ENCODE measurements at places on chromosomes 4 and X.

DNA sequence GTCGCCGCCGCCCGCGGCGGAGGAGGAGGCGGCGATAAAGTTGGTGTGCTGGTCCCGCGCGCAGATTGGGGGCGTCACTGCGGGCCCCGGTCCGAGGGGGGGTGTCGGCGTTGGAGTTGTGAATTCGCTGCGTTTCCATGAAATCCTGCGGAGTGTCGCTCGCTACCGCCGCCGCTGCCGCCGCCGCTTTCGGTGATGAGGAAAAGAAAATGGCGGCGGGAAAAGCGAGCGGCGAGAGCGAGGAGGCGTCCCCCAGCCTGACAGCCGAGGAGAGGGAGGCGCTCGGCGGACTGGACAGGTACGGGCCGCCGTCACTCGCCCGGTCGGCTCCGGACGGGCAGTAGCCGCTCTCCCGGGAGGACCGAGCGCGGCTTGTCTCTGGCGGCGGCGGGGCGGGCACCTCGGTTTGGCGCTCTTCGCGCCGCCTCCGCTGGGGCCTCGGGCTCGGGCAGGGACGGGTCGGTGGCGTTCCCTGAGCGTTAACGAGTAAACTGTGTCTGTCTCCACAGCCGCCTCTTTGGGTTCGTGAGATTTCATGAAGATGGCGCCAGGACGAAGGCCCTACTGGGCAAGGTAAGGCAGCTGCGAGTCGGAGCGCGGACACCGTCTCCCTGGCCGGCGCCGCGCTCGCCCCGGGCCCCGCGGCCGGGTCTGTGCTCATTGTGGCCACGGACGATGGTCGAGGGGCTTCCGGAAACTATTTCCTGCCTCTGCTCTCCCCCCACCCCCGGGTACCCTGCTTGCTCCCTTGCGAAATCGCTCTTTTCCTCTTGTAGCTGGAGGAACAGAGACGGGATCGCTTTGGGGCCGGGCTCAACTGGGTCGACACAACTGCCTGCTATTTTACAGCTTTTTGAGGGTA lies 658 bp downstream of the KDM6A start:
- DNase-seq: no peak

DNA sequence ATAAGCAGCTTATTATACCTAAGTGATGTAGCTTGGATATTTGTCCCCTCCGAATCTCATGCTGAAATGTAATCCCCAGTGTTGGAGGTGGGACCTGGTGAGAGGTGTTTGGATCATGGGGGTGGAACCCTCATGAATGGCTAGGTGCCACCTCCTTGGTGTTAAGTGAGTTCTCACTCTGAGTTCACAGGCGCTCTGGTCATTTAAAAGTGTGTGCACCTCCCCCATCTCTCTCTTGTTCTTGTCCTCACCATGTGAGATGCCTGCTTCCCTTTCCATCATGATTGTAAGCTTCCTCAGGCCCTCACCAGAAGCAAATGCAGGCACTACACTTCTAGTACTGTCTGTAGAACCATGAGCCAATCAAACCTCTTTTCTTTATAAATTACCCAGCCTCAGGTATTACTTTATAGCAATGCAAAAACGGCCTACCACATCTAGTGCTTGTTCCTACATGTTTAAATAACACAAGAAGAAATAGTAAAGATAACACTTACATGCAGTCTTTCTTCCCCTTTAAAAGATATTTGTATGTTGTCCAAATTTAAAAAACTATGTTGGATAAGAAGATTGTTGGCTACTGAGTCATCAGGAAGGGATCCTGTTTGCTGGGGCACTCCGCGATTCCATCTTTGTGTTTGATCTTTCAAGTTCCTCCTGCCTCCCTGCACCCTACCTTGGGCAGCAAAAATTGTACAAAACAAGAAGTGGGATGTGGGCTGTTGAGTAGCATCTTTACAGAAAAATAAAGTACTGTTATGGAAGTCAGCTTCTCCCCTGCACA lies 29.7 kb downstream of the PPP1R2C start:
- no peak for DNase-seq

- DNase-seq: no peak
Measured at GRCh38 chr4:161792991-161793390, 370.8 kb downstream of the FSTL5 start.

DNA sequence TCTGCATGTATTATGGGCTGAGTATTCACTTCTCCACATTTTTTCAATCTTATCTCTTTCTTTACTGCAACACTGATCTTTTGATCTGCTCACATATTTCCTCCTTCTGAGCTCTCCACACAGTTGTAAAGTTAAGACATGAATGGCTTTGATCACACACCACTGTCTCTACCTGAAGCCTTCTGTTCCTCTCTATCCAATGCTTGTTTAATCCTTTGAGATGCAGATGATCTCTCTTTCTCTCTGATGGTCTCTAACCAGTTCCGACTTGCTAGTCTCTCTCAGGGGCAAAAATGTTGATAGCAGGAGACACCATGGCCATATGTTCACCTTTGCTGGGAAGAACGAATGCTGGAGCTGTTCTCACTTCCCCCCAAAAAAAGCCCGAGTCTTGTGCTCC lies 162.4 kb downstream of the UNC5C start:
- DNase-seq: no peak
